ENCODE measurements at places on chromosomes 4 and X.

DNA sequence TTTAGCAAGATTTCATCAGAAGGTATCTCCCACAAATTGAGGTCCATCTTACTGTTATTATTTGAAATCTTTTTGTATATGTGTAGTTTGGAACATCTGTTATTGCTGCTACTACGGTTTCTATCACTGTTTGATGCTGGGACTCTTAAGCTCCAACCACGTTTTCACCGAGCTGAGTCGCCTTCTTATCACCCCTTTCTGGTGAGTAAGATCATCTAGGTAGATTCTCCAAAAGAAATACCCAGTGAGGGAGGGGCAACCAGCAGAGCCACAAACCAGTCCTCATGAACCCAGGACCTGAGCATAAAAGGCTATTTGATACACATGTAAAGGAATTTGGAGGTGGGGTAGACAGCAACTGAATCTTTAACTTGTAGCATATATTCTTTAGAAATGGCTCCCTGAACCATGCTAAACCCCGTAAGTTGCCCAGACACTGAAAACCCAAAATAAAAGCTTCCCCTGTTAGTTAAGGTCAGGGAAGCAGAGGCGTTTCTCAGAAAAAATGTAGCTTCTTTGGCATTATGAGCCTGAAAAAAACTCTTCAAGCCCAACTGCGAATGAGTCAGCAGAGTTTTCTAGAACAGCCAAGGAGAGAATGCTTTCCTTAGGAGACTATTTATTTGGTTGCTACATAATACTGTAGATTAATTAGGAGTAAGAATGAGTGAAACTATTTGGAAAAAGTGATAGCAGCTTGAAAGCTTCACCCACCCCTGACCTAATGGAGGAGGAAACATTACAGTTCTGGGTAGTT, 53.8 kb upstream of the ATXN3L start:
- no peak for DNase-seq

DNA sequence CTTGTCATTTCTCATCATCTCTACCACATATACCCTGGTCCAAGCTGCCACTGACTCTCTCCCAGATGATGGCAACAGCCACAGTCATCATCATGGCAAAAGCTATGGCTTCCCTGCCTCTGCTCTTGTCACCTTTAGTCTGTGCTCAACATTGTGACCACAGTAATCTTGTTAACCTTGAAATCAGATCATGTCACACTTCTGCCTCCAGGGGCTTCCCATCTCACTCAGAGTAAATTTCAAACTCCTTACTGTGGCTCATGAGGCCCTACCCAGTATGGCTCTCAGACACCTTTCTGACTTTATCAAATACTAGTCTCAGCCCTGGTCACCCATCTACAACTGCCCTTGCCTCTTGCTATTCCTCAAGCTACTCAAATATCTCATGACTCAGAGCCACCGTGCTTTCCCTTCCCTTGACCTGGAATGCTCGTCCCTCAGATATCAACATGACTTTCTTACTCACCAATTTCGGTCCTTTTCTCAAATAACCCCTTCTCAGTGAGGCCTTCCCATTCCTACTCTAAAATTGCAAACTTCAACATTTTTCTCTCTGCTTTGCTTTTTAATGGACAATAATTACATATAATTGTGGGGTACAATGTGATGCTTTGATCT, 41.1 kb upstream of the STIM2 start:
- no peak for DNase-seq

DNA sequence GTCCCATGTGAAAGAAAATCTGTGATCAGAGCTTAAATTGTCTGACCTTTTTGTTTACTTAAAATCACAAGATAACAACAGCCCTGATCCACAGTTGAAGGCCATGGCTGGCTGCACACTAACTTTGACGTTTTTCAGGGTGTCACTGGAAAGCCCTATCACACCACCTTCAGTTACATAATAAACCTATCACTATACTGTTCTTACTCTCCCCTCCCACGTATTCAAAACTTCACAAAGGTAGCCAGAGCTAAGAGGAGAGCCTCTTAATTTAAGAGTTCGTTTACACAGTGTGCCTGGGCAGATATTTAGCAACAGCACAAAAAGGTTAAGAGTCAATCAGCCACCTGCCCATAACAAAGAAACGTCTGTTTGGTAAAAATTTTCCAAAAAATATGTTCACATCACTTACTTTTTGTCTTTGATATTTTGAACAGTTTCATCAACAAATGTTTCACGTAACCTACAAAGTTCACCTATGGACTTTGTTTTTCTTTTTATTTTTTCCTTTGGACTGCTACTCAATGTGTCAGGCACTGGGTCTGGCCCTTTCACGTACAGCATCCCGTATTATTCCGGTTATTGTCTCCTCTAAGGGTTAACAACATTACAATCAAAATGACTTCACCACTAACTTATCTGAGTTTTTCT, 25.0 kb downstream of the RFC1 start:
- no peak for DNase-seq

DNA sequence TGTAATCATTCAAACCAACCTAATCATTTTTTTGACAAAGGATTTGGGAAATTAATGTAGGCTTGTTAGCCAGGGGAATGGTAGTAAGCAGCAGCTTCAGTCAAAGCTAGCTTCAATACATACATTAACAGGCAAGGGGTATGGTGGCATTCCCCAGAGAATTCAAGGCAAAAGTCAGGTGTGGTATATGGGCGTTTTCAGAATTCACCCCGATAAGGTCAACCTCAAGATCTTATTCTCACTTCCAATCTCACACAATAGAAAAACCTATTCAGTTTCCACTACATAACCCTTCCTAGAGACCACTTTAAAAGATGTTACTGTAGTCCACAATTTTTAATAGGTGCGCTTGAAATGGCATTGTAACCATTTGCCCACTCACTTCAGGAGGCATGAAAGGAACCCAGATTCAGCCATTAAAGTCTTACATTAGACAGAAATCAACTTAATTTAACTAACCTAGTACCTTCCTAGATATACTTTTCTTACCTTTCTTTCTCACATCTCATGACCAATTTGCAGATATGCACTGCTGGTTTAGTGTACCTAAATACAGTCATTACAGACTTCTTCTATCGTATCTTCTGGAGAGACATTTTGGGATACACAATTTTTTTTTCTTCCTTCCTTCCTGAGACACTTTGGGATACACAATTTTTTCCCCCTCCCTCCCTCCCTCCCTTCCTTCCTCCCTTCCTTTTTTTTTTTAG, 34.9 kb downstream of the MAML3 start:
- no peak for DNase-seq

- DNase-seq, result no peak
These were observed 22.0 kb downstream of the TLR6 start for GRCh38 chr4:38834570-38834969.

DNA sequence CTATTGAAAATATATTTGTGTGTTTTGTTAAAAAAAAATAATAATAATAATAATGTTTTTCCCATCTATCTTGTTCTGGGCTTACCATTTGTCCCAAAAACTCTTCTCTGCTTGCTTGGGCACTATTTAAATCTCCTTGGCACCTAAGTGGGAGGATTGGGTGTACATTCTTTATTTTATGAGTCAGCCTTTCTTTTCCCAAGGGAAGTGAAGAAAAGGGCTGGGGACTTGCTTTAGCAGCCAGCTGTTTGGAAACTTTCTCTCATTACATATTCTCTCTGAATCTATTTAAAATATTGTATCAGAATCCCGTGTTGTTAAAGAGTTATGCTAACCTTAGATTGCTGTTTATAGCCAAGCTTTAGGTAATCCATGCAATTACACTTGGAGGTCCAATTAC, 2332.4 kb downstream of the ARAP2 start:
- DNase-seq, result no peak

DNA sequence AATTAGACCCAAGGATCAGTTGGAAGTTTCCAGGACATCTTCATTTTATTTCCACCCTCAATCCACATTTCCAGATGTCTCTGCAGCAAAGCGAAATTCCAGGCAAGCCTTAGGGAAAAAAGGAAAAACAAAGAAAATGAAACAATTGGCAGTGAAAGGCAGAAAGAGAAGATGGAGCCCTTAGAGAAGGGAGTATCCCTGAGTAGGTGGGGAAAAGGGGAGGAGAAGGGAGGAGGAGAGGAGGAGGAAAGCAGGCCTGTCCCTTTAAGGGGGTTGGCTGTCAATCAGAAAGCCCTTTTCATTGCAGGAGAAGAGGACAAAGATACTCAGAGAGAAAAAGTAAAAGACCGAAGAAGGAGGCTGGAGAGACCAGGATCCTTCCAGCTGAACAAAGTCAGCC, at the start of gene PLP1:
TSS of gene PLP1 (plus strand) at position 295 of the 400 bp plus-strand sequence. CDS start 156 bp downstream, outside the sequence.
- no peak for DNase-seq

GRCh38 chr4:31290836-31291235, 570.7 kb downstream of the PCDH7 start:
- DNase-seq, result no peak

DNA sequence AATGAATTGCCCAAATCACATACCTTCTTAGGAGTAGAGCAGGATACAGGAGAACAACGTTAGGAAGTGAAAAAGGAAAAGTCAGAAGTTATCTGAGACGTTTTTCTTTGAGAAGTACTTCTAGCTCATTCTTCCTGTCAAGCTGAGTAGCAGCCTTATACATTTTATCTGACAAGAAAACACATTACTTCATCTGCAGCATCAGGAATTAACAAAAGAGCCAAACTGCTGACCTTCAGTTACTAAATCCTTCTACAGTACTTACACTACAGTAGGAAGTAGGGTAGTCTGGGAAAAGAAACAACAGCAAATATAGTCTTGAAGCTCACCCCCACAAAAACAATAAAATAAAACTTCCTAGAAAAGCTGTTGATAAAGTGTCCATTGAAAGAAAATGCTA, 57.0 kb downstream of the ATP11C start:
- DNase-seq, result no peak

- no peak for DNase-seq
These were observed 19.9 kb upstream of the PABPC5 start for GRCh38 chrX:91414713-91415112.

DNA sequence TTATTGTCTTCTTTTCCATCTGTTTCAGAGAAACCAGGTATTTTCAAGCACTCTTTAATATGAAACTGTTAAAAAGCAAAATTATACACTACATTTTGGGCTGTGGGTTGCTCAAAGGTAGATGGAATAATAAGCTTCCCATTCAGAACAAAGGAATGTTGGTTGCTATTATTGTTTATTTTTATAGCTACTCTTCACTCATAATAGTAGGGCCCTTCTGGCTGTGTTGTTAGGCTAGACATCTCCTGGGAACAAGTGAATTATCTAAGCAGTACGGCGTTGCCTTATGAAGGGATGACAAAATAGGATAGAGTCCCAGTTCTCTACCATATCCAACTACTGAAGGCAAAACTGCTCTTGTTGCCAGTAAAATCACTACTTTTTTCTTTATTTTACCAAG, 34.2 kb downstream of the TENM3 start:
- no peak for DNase-seq

DNA sequence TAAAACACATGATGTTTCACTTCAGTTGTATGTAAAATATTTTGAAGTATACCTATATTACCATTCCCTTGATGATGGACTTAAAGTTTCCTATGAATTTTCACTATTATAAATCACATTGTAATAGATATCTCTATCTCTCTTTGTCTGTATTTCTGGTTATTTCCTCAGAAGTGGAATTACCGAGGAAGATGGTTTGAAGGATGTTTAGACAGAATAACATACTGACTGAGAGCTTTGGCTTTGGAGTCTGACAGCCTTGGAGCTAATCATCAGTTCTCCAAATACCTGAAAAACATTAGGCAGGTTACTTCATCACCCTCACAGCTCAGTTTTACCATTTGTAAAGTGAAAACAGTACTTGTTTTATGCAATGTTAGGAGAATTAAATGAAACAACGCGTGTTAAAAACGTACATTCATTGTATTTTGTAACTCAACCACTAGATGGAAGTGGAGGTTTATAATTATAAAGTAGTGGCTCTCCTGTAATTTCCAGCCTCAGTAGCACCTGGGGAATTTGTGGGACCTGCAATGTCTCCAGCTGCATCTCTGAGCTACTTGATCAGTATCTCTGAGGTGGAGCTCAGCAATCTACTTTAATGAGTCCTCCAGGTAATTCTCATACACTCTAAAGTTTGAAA, 14.3 kb downstream of the JCHAIN start:
- DNase-seq, result no peak

Measured in non-pigmented ciliary epithelial cell (primary cell).